NCI-H1417 treated with DMSO at 0.1 percent for 48 hours (cell line): ENCODE measurements at places on chromosomes 1 and 21.

DNA sequence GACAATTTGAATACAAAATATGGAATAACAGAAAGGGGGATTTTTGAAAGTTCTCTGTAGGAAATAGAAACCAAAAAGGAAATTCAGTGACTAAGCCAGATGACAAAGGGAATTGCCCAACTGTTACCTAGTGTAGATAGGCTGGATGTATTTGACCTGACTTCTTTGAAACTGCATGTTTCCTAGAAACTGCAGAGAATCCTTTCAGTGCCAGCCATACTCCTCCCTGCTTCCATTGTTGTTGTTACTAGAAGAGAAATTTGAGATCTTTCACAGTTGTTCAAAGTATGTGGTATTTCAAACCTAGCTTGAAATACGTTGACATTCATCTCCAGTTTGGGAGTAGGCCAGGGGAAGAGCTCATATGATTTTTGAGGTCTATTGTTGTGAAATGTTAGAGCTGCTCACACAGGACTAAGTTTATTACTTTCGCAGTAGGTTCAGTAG lies 1.8 kb upstream of the GBP5 start:
- no peak for DNase-seq

- no peak for DNase-seq
Measured at GRCh38 chr1:66732407-66733166, 19.7 kb upstream of the DYNLT5 start.

- no peak for DNase-seq
Measured at GRCh38 chr1:157404063-157404501, 148.2 kb downstream of the FCRL5 start.

DNA sequence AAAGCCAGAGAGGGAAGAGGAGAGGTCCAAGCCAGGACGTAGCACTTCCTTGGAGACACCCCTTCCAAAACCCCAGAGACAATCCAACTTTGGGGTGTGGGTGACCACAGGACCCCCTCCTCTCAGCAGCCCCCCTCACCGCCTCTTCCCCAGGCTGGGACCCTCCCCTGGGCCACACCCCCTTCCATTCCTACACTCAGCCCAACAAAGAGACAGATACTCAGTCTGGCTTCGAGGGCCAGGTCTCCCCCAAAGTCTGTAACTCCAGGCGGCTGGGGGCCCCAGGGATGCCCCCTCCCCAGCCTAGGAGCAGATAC lies 1.4 kb downstream of the MEX3A start:
- no peak for DNase-seq

DNA sequence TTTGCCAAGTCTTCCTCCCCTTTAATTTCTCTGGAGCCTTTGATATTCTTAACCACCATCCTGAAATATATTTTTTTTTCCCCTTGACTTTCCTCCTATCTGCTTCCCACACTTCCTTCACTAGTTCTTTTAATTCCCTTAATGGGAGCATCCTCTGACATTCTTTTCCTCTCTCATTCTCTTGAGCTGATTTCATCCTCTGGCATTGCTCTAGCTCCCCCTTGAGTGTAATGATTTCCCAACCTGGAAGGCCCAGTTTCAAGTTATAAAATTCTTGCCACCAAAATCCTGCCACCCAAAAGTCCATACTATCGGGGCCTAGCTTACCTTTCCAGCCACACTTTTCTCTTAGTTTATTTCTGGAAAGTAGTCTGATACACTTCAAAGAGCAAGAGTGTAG lies 39.5 kb upstream of the UBE2U start:
- no peak for DNase-seq

GRCh38 chr1:194734970-194735369 lies 1548.6 kb upstream of the B3GALT2 start:
- DNase-seq, result no peak

- no peak for DNase-seq
Measured at GRCh38 chr1:36572142-36572715, 89.5 kb upstream of the CSF3R start.

DNA sequence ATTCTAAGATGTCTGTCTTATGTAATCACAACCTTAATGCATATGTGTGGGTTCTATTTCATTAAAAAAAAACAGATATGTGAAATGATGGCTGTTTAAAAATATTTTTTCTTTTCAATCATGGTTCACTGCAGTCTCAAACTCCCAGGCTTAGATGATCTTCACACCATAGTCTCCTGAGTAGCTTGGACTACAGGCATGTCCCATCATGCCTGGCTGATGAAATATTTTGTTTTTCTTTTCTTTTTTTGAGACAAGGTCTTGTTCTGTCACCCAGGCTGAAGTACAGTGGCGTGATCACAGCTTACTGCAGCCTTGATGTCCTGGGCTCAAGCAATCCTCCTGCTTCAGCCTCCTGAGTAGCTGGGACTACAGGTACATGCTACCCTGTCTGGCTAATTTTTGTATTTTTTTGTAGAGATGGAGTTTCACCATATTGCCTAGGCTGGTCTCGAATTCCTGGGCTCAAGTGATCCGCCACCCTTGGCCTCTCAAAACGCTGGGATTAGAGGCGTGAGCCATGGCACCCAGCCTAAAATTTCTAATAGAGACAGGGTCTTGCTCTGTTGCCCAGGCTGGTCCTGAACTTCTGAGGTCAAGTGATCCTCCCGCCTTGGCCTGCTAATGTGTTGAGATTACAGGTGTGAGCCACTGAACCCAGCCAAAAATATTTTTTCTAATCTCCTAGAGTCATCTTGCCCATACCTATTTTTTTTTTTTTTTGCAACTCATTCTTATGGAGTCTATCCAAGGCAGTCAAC lies 67.6 kb downstream of the GIPC2 start:
- DNase-seq, result no peak

- DNase-seq, result no peak
Measured at GRCh38 chr1:9293533-9294404, 1.1 kb downstream of the SPSB1 start.

- DNase-seq, result no peak
Measured at GRCh38 chr21:14545906-14546480, at the start of gene SAMSN1. Gene SAMSN1, minus strand, starts transcription at chr21:14546315. Its CDS starts 54 bp downstream, at chr21:14546261.

DNA sequence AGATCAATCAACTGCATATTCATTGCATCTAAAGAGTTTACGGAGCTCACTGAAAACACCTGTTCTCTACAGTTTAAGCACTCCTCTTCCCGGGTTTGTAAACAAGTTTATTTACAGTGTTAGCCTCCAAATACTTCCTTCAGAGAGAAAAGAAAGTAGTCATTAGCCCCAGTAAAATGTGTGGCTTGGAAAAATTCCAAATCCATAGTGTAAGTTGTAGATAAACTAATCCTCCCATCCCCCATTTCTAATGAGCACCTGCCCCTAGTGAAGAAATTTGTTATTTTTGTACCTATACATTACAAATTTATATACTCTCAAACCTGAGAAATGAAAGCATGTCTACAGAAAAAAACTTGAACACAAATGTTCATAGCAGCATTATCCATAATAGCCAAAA lies 21.9 kb downstream of the PUM1 start:
- DNase-seq, result no peak
